Smooth muscle cell of the umbilical artery (primary cell): ENCODE measurements at places on chromosomes 6 and 20. TPM values are rescaled to one million over a fixed set of nuclear protein-coding genes. Genes with fewer than 3 reads are reported as not detected.

The ATRN gene
- 68.5 and 76.9 TPM in 2 replicates for total RNA-seq

The HLA-DQA1 gene
- not detected in 2 replicates for total RNA-seq

The KCNK5 gene
- not detected in 2 replicates for total RNA-seq

The FAM83C gene
- total RNA-seq, result not detected in 2 replicates

The TFAP2B gene
- total RNA-seq, result not detected in 2 replicates

The TAAR9 gene
- not detected in 2 replicates for total RNA-seq

The ZSCAN9 gene
- 12.2 and 14.3 TPM in 2 replicates for total RNA-seq

The SAMD3 gene
- 24.1 and 36.4 TPM in 2 replicates for total RNA-seq

The KHDRBS2 gene
- not detected in 2 replicates for total RNA-seq
